Right atrium auricular region (tissue), 2 donors: ENCODE measurements at places on chromosomes 5 and 9. TPM values are rescaled to one million over a fixed set of nuclear protein-coding genes. Genes with fewer than 3 reads are reported as not detected.

PCDHGC4 gene
- 1.7 TPM for total RNA-seq

RGS7BP gene
- 3.6 TPM for total RNA-seq

DNA sequence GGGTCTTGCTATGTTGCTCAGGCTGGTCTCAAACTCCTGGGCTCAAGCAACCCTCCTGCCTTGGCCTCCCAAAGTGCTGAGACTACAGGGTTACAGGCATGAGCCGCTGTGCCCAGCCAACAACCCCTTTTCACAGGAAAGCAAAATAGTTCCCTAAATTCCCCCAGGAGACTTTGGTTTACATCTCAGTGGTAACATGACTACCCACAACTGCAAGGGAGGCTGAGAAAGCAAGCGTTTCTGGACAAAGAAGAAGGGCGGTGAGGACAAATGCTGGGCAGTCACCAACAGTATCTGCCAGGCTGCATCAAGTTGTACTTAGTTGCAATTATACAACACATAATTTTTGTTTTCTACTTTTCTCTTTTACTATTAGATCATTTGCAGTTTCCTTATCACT is 7.4 kb upstream of the ADGRD2 start:
- no peaks in the 10 kb centered on the region for H3K36me3 ChIP-seq
- no peaks in the 10 kb centered on the region for H3K4me1 ChIP-seq
- no peak overlapping the region for H3K4me3 ChIP-seq
- no peaks in the 10 kb centered on the region for H3K27me3 ChIP-seq
- H3K27ac ChIP-seq: no peak overlapping the region

GRCh38 chr9:128254362-128254761 is 21.4 kb downstream of the GOLGA2 start:
- no peak overlapping the region for H3K27ac ChIP-seq
- no peak overlapping the region for H3K4me3 ChIP-seq
- no peaks in the 10 kb centered on the region for H3K27me3 ChIP-seq
- DNase-seq: no peak
- H3K36me3 ChIP-seq: peaks cover 28% of the 10 kb centered on the region

- no peak overlapping the region for H3K27ac ChIP-seq
- no peak overlapping the region for H3K4me3 ChIP-seq
- no peak for DNase-seq
- no peaks in the 10 kb centered on the region for H3K36me3 ChIP-seq
These were observed 137.1 kb downstream of the KCTD16 start for GRCh38 chr5:144307736-144308135.

DNA sequence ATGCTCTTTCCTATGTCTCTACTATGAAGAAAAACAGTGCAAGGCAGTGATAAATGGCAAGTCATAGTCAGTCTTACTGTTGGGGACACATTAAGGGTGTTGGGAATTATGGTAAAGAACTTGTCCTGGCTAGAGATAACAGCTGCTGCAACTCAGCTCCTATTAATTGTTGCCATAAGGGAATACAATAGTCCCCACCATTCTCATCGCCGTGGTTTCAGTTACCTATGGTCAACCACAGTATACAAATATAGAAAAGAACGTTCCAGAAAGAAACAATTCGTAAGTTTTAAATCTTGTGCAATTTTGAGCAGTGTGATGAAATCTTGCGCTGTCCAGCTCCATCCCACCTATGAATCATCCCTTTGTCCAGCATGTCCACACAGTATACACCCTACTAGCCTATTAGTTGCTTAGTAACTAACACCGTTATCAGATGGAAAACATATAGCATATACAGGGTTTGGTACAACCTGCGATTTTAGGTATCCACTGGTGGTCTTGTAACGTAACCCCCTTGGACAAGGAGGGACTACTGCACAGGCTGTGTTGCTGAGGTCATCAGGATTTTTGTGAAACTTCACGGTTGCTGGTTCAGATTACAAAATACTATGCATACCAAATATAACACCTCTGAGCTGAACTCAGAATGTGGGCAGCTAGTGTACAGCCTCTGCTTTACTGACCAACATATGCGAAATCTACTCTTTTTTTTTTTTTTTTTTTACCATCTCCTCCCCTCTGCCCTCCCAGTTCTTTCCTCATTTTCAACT is 53.5 kb downstream of the ZFR start:
- H3K27me3 ChIP-seq: no peaks in the 10 kb centered on the region
- H3K4me1 ChIP-seq: no peaks in the 10 kb centered on the region
- DNase-seq: no peak

ADAMTS16 gene
- total RNA-seq: not detected

- H3K27me3 ChIP-seq: no peaks in the 10 kb centered on the region
- no peak overlapping the region for H3K4me3 ChIP-seq
- no peak for DNase-seq
- H3K27ac ChIP-seq: no peak overlapping the region
These were observed 194.4 kb downstream of the ARRDC3 start for GRCh38 chr5:91188755-91189154.

DNA sequence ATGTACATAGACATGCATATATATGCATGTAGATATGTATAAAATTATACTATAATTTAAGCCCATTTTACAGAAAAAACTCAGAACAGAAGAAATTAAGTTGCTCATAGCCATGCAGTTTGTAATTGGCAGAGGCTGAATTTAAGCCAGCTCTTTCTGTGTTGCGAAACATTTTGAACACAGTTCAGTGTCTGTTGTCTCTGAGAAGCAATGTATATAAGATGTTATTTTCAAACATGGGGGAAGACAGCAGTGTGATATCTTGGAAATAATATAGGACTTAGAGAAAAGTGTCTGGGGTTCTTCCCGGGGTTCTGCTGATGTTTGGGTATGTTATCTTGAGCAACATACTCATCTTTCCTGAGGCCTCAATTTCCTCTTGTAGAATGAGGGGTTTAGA is 37.6 kb downstream of the SVEP1 start:
- H3K27me3 ChIP-seq: no peaks in the 10 kb centered on the region
- peaks cover 14% of the 10 kb centered on the region for H3K4me1 ChIP-seq
- H3K27ac ChIP-seq: no peak overlapping the region
- DNase-seq: no peak
- no peak overlapping the region for H3K4me3 ChIP-seq
